ENCODE measurements at places on chromosomes 5 and 9.

GRCh38 chr5:42587096-42587723, 164.0 kb downstream of the GHR start:
- DNase-seq, result no peak

DNA sequence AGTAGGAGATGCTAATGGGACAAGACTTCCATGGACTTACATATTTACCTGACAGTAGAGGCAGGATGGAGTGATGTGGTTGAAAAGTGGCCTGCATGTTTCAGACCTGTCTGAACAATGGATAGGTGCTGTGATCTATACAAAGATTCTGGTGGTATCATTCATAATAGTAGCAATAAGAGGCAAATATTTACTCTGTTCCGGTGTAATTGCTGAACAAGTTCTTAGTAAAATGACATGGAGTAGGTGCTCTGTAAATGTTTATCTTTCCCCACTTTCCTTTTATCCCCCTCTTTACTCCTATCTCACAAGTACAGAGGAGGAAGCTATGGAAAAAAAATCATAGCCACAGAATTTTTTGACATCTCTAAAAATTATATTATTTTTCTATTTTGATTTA, 159.0 kb upstream of the SLC12A2 start:
- no peak for DNase-seq

- DNase-seq, result no peak
Measured at GRCh38 chr5:42631241-42631640, 125.4 kb upstream of the CCDC152 start.

DNA sequence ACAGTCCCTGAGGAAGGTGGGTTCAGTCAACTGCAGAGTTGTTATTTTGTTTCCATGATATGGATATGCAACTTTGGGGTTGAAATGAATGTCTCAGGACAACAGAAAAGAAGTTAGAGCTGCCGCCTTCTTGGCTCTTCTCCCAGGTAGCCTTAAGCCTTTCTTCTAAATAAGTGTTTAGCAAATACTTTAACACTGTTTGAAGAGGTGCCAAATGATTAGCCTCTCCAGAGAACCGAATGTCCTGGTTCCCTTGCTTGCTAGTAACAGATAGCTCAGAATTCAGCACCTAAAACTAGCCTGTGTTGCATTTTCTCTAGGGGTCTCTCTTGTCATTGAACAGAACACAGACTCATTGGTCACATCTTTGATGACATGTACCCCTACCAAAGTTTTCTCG, 127.7 kb upstream of the PIK3R1 start:
- DNase-seq, result no peak

- DNase-seq, result no peak
Measured at GRCh38 chr5:111116550-111116949, 24.4 kb downstream of the WDR36 start.

DNA sequence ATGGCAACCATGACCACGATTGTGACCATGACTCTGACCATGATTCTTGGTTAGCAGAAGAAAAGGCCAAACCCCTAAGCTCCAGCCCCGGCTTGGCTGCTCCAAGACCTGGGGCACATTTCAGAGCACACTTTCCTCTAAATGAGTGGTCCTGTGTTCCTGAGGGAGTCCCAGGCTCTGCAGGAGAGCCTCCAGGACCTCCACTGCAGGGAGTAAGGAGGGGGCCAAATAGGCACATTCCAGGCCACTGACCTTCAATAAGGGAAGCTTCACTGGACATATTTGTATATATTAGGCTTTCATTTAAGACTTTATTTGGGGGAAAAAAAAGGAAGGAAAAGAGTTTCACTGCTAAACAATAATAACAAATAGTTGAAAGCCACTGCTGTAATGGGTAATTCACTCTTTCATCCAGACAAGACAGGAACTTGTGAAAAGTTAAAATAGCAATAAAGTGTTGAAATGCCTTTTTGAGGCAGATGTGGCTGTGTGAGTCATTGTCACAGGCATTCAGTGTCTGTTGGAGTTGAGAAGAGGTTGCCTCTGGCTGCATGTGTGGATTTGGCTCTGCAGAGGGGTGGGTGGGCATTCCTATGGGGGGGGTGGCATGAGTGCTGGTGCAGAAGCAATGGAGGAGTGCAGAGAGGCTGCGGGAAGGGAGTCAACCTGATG, 63.9 kb upstream of the TGFBR1 start:
- peak; percentile 89 for DNase-seq

GRCh38 chr5:73693573-73694061, 67.6 kb downstream of the ARHGEF28 start:
- DNase-seq, result peak; percentile 41

GRCh38 chr5:149724884-149725283, 5.2 kb upstream of the PPARGC1B start:
- no peak for DNase-seq

GRCh38 chr5:54329731-54330709, 19.6 kb upstream of the ARL15 start:
- peak; percentile 93 for DNase-seq

- DNase-seq, result peak; percentile 79
Measured at GRCh38 chr5:102754767-102755431, at the start of gene PAM. Gene PAM (plus strand): TSS chr5:102755305. CDS start chr5:102866196, 110,891 bp downstream.

DNA sequence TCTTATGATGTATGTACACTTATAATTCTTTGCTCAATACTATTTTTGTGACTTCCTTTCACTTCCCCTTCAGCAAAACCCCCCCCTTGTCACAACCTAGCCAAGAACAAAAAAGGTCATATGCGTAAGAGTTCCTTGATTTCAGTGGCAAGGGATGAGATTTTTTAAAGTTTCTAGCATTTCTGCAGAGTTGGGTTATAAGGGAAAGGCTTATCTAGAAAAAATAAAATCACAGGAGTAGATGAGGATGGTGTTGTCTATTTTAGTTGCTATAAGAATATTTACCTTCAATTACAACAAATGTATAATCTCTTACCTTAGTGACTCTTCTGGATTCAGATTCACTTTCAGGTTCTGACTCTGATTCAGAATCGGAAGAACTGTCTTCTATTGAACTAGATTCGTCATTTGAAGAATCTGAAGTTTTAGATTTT, 184.6 kb downstream of the AP3B1 start:
- no peak for DNase-seq

DNA sequence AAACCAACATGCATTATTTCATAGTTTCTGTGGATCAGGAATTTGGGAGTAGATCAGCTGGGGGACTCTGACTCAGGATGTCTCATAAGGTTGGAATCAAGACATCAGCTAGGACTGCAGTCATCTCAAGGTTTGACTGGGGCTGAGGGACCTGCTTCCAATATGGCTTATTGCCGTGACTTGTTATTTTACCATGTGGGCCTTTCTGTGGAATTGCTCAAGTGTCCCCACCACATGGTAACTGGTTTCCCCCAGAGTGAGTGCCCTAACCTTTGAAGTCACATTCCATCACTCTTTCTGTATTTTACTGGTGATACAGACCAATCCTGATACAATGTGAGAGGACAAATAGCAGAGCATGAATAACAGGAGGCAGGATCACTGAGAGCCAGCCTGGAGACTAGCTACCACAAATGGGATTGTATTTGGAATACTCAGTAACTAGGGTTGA, 70.2 kb upstream of the ELL2 start:
- DNase-seq, result peak; percentile 81

DNA sequence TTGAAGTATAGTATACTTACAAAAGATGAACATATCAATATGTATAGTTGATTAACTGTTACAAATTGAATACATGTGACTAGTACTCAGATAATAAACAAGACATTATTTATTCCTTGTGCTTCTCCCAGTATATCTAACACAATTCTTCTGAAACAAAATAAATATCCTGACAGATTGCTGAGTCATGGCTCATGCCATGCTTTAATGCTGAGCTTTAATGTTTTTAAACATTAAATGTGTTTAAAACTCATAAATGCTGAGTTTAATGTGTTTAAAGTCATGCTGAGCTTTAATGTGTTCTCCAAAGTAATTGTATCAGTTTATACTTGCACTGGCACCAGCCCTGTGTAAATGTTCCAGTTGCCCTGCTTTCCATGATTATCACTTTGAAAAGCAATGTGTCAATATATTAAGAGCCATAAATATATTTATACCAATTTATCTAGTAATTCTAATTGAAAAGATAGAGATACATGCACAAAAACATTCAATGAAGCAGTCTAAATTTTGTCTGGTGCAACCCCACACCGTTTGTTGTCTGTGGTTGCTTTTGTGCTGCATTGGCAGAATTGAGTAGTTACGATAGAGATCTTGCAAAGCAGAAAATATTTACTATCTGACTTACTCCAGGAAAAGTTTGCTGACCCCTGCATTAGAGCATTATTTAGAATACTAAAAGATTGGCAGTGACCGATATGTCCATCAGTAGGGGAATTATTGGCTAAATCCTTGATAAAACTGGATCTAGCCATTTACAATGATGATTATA, 15.7 kb downstream of the KIAA1958 start:
- no peak for DNase-seq

DNA sequence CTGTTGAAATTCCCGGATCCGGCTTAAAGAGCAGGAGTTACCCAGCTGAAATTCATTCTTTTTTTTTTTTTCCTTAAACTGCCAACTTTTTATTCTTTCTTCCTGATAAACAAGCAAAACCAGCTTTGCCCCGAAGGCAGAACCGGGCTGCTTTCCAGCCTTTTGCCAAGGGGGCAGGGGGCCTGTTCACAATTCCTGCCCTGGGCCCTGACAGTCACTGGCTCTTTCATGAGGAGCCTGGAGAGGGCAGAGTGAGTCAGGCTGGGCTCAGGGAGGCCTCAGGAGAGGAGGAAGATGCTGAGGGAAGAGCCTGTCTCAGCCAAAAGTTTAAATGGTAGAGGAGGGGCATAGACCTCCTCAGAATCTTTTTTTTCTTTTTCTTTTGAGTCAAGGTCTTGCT, 4.8 kb downstream of the GLIPR2 start:
- DNase-seq, result no peak

DNA sequence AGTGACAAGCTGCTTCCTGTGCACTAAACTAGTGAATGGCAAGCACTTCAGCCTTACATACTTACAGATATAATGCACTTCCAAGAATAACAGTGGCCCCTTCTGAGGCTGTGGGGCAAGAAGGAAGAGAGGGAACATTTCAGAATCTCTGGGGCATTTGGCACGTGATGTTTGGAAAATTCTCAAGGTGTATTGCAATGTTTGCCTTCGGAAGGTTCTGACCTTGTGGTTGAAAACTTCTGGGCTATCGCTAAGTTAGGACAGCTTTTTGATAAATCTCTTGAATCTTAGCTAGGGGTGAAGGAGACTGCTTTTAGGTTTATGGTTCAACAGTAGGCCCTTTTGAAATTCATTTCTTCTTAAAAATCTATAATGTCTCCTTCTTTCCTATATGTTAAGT, 7.1 kb upstream of the FGF10 start:
- DNase-seq, result no peak

DNA sequence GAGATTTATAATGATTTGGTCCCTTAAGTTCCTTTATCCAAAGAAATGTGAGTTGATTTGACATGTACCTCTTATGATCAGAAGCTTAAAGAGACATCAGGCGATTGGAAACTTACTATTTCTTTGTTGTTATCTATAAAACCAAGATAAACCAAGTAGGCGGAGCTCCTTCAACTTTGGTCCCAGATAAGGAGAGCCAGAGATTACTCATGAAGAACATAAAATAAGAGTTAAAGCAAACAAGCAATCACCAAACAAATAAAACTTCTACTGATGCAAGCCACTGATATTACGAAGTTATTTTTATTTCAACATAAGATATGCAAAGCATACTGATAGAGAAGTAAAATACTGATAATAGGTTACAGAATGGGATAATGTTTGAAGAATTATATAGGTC, 141.5 kb upstream of the CDH18 start:
- DNase-seq, result no peak

DNA sequence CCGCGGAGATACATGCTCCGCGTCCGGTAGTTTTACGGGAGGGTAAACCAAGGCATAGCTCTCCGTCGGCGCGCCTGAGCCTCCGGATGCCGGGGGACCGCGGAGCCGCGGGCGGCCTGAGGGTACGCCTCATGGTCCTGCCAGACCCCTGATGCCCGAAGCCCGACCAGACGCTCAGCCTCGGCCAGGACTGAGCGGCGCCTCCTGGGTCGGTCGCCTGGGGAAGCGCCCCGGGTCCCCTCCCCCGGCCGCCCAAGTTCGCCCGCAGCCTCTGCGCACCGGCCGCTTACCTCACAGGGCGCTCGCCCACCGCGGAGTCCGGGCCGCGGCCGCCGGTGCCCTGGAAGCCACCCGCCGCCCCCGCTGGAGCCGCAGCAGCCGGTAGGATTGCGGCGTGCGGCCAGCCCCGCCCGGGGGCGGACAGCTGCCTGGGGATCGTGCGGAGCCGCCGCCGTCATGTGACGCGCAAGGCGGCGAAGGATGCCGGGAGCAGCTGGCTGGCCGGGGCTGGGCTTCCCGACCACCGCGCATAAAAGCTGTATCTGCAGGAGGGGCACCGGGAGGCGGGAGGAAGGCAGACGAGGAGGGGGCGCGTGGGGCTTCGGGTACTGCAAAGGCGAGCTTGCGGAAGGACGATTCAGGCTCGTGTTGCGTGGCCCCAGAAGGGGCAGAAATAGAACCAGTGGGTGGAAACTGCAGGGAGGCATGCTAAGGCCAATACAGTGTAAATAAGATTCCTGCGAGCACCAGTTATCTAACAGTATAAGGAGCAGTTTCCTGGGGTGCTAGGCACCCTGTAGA, at the start of gene FBXO10:
FBXO10 (minus strand) TSS at position 460 of the 801 bp plus-strand sequence. CDS start 34,612 bp downstream, outside the sequence.
- DNase-seq, result peak; percentile 74

- DNase-seq, result no peak
Measured at GRCh38 chr9:134243778-134244467, 79.6 kb upstream of the RNU6ATAC start.

- peak; percentile 45 for DNase-seq
Measured at GRCh38 chr9:134205672-134206310, 41.4 kb upstream of the RNU6ATAC start.

DNA sequence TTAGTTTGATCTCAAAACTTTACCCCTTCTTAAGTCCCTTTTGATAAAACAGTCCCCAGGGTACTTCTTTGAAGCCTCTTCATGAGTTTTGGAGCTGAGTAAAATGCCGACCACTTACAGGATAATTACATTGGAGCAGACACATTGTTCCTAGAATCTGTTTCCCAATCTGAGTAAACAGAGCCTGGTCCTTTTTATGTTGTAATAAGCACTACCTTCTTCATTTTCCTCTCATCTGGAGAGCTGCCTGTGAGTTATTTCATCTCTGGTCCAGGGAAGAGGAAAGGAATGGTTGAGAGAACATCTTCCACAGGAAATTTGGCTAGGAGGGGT, 26.3 kb upstream of the GALNT10 start:
- no peak for DNase-seq

GRCh38 chr5:173618927-173619519, 2.6 kb upstream of the BOD1 start:
- peak; percentile 48 for DNase-seq

GRCh38 chr5:124454081-124454480, 292.4 kb downstream of the ZNF608 start:
- DNase-seq, result no peak

- DNase-seq, result peak; percentile 11
Measured at GRCh38 chr5:157993986-157994691, 135.2 kb upstream of the CLINT1 start.
